ENCODE measurements at places on chromosomes 11 and 22. TPM values are rescaled to one million over a fixed set of nuclear protein-coding genes. Genes with fewer than 3 reads are reported as not detected.

GRCh38 chr22:19766511-19767426 lies 6.2 kb downstream of the TBX1 start:
- no peak for DNase-seq

Gene SLC6A5
- 0.01 TPM for polyA plus RNA-seq

Gene OR8A1
- 0.71 TPM for polyA plus RNA-seq

DNA sequence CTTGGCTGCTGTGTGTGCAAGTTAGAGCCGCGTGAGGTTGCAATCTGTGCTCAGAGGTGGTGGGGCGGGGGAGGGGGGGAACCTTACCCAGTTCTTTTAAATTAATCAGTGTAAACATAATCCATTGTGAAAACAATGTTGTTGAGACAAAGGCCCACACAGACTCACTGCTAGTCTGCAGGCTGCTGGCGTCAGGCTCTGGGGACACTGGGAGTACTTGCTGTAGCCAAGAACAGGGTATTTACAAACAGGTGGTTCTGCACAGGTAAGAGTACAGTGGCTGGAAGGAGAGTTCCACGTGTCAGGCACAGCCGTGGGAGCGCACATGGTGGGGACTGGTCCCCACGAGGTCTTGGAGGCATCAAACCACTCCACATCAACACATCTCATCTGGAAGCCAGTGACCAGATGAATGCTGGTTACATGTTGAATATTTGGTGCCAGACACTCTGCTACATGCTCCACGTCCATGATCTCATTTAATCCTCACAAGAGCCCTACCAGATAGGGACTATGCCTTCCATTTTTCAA lies 27.4 kb downstream of the SCUBE1 start:
- no peak for DNase-seq

Gene XBP1
- polyA plus RNA-seq = 58.3 TPM

DNA sequence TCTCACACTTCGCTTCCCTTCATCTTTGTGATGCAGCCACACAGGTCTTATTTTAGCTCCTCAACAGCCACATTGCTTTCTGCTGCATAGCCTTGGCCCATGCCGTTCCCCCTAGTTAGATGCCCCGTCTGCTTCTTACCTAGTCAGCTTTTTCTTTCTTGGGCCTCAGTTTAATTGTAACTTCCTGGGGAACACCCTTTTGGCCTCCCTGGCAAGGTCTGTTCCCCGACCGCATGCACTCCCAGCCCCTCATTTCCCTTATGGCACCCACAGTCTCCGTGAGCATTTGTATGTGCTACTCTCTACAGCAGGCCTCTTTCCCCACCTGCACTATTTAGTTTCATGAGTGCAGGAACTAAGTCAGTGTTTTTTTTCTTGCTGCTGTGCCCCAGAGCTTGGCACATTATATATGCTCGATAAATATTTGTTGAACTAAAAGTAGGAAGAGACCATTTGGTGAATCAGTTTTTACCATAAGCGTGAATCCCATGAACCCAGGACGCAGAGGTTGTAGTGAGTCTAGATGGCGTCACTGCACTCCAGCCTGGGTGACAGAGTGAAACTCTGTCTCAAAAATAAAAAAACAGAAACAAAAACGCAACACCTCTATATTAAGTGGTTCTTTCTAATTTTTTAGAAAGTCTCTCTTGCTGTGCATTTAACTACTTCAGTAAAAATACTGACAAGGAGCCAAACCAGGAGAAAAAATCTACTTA lies 38.5 kb downstream of the TNRC6B start:
- no peak for DNase-seq

Gene TEX12
- polyA plus RNA-seq = 0.29 TPM

- no peak for DNase-seq
Observed at GRCh38 chr11:85815186-85815931, 4.4 kb upstream of the SYTL2 start.

Gene C22orf31
- polyA plus RNA-seq = 2.0 TPM
